HS-27A (cell line): ENCODE measurements at places on chromosomes 11 and 22.

DNA sequence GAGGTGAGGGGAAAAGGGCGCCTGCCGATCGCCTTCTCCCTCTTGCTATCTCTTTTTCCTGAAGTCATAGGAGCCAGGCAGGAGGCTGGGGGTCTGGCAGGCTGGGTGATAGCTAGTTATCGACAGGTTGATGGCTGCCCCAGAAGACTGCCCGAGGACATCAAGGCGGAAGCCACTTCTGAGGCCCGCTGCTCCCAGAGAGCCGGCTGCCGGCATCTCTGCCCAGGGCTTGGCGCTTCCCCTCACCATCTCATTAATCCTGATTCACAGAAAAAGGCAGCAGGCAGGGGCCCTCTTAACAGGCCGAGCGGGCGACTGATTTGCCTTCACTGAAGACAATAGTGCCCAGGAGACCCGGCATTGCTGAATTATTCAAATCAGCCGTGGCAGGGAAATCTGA lies 124.2 kb downstream of the MIAT start:
- no peak for DNase-seq

DNA sequence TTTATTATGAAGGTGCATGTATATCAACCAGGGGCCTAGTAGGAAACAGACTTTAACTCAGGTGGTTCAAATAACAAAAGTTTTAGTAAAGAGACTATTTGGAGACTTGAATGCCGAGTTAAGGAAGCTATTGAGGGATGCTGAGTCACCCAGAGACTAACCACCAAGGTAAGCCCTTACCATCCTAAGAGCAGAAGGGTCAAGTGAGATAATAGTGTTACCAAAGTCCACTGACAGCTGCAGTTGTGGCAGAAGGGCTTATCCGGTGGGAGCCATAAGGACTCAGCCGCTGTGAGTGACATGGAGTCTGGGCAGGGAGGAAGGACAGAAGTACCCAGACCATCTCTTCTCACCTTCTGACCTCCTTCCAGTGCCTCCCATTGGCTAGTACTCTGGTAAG lies 134.0 kb downstream of the INSC start:
- no peak for DNase-seq

- no peak for DNase-seq
These were observed 1.0 kb downstream of the NUP98 start for GRCh38 chr11:3796346-3796745.

GRCh38 chr11:76174330-76174729 lies 32.0 kb downstream of the WNT11 start:
- no peak for DNase-seq

- DNase-seq, result no peak
These were observed 14.3 kb downstream of the ADORA2A start for GRCh38 chr22:24441406-24442351.

DNA sequence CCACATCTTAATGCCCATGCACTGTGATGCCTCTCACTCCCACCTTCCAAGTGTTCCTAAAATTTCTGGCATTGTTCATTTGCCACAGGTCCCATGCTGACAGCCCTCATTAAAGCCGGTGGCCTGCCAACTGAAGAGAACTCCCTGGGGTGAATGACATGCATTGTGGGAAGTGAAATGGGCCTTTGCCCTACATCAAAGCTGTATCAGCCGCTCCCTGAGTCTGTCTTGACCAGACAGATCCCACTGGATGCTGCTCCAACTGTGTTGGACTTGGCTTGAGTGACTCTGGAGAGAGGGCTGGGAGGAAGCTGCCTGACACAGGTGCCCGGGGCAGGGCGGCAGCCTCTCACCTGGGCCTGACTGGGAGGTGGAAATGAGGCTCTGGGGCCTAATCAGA lies 8.8 kb upstream of the SEC14L4 start:
- no peak for DNase-seq

DNA sequence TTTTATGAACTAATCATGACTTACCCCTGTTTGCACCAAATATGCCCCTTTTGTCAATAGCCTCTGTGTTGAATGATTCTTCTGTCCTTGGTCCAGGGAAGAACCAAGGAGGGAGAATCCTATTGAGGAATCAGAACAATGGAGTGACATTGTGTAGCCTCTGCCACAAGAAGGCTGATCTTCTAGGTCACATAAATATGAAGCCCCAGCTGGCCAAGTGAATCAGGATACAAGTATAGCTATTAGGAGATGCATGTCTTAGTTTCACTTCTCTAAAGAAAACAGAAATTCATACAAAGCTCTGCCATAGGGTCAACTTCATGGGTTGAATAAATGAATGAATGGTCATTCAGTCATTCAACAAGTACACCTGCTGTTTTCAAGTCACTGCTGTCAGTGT lies 118.2 kb upstream of the BLID start:
- no peak for DNase-seq

DNA sequence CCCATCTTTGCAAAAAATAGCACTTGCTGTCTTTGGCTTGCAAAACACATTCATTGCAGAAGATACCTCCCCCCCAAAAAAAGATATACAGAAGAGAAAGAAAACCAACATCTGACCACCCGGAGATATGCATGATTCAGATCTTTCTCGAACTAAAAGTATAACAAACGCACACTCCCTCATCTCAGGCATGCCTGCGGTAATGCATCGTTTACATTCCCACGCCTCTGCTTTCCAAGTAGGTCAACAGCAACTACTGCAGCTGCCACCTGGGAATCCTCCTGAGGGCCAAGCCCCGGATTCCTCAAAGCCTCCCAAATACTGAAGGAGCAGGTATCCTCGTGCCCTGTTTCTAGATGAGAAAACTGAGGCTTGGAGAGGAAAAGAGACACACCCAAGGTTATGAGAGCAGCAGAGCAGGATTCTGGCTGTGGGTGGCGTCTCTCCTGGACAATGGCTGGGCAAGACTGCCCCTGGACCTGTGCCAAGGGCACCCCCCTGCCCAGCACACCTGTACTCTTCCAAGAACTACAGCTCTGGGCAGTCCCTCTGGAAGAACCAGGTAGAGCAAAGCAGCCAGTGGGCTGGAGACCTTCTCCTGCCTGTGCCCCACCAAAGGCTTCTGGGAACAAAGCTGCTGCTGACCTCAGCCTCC lies 38.1 kb downstream of the NUP50 start:
- no peak for DNase-seq

DNA sequence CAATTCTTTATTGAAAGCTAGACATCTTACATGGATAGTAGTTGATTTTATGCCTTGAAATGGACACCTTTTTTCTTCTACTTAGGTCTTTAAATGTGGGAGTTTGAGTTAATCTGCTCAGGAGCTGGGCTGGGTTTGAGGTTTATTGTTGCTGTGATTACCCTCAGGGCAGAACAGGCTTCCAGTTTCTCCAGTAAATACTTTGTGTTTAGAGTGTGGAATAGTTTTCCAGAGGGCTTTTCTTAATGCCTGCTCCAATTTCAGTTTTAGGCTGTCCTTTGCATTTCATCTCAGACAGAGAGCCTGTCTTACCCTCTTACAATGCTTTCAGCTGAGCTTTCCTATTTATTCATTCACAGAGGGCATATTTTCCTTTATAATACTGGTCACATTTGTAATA lies 69.9 kb upstream of the ADORA2A start:
- no peak for DNase-seq

GRCh38 chr22:31445642-31446041 lies 44.0 kb downstream of the EIF4ENIF1 start:
- DNase-seq, result no peak

- no peak for DNase-seq
These were observed 85.5 kb downstream of the AMBRA1 start for GRCh38 chr11:46508360-46508759.

GRCh38 chr11:82867495-82868082 lies 32.6 kb downstream of the PRCP start:
- DNase-seq, result peak; percentile 41

- DNase-seq, result no peak
These were observed 676.4 kb downstream of the DLG2 start for GRCh38 chr11:84950569-84951270.

DNA sequence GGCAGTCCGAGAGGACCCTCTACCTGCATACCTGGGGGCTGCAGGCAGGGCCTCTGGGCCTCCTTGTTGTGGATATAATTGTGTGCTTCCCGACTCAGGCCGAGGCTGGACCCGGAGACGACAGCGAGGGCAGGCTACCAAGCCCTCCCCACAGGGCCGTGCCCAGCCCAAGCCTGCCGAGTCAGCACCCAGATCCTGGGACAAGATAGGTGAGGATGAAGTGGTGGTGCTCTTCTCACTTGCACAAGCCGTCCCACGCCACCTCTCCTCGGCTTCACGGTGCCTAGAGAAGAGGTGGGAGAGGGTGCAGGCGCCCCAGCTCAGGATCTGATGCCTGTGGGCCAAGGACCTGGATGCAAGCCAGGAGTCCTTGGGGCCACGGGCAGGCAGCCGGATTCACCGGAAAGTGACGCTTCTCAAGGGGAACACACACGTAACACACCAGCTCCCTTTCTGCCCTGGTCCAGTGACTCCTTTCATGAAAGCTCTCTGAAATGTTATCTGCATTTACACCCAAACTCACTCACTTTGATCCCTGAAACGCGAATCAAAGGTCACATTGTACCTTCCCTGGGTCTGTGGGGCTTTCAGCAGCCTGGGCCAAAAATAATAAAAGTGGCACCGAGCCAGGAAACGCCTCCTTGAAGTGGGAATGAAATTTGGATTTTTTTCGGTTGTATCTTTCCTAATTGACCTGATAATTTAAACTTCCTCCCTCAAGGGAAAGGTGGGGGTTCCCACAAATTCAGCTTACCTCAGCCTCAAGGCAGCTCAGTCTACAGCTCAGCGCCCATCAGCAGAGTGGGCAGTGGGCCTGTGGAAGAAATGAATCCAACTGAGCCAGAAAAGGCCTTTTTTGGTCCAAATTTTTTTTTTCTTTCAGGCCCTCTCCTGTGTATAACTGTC lies 1.1 kb upstream of the GNB1L start:
- DNase-seq, result no peak

GRCh38 chr11:28969832-28970231 lies 861.6 kb downstream of the METTL15 start:
- no peak for DNase-seq

- DNase-seq, result no peak
These were observed 37.8 kb downstream of the PGR start for GRCh38 chr11:101091781-101092180.
